ENCODE measurements at places on chromosomes 4 and X. TPM values are rescaled to one million over a fixed set of nuclear protein-coding genes. Genes with fewer than 3 reads are reported as not detected.

Gene NSUN7
- 17.9 TPM for total RNA-seq

- no peak for DNase-seq
Measured at GRCh38 chr4:6984612-6985425, 58.4 kb upstream of the TADA2B start.

- DNase-seq, result no peak
Measured at GRCh38 chr4:8599091-8599460, 6.5 kb downstream of the CPZ start.

DNA sequence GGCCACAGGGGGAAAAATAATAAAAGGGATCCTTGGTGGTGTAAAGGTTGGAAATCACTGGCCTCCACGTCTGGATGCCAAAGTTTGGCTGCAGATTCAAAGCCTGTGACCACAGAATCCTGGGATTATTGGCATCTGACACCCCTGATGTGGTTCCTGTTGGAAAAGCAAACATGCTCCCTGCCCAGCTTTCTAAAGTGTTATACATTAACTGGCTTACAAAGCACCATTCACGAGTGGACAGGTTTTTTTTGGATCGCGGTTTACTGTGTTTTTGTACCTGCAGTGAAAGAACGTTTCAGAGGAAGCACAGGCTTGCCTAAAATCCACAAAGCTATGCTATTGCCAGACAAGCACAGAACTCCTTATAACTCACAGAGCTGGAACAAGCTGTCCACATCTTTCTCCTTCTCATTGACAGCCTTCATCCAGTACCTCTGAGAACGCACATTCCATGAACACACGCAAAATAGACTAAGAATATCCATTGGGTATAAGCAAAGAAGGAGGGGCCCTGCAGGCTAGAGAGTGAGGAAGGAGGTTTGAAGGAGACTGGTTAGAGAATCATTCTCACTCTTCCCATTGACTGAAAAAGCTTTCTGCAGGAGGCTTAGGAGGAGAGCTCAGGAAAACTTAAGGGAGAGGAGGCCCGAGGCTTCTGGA is 14.5 kb upstream of the CAPN6 start:
- no peak for DNase-seq

Gene HPGDS
- not detected for total RNA-seq

Gene CLTRN
- 7.2 TPM for total RNA-seq

Gene ENPP6
- not detected for total RNA-seq

DNA sequence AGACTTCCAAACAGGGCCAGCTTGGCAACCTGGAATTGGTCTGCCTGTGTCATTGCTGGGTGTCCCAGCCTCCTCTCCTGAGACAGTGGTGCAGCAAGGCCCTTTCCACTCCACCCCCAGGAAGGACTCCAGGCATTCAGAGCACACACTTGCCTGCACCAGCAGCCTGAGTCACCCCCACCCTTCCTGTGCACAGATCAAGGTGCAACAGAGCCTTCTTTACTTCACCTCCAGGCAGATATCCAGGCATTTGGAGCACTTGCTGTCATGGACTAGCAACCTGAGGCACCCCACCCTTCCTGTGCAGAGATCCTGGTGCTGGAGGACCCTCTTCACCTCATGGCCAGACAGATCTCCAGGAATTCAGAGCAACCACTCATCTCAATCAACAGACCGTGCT is 135.8 kb downstream of the GASK1B start:
- DNase-seq, result no peak

Gene GPRASP1
- total RNA-seq, result 3.7 TPM

Gene ABCG2
- total RNA-seq, result 4.0 TPM

Gene HOPX
- total RNA-seq, result not detected

DNA sequence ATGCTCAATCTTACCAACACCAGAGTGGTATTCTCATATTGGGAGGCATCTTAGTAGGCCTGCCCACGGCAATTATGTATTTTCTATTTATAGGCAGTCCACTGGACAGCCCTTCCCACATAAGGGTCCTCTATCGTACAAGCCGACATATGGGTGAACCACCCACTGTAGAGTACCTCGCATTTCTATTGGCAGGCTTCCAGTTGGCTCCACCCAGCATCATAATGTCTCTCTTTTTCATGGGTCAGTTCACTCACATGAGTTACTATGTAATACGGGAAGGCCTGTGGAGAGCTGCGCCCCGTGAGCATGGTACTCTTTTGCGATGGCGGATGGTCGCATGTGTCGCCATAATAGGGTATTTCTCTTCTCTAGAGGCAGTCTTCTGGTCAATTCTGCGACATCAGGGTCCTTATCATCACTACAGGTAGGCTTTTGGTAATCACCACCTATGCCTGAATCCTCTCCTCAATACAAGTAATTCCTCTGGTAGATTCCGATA is 29.4 kb upstream of the FOXR2 start:
- DNase-seq, result no peak

Gene CUL4B
- 70.1 TPM for total RNA-seq

GRCh38 chr4:65259296-65259695 is 411.0 kb downstream of the EPHA5 start:
- no peak for DNase-seq

DNA sequence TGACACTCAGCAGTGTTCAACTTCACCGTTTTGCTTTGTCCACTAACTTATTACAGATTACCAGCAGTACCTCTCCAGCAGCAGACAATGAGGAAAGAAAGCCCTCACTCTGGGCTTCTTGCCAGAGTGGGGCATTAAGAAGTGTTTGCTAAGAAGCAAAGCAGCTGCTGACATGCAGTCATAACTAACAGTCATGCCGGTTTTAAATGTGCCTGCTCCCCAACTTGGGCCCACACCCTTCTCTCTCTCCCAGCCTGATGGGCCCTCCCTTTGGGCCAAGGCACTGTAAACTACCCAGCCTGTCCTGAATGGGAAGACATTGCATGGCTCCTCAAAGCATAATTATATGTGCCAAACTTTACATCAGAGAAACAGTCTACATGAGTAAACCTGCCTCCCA is 54.6 kb upstream of the HHIP start:
- no peak for DNase-seq

Gene NXT2
- 7.7 TPM for total RNA-seq

Gene EVC
- total RNA-seq, result 14.4 TPM

Gene AFP
- total RNA-seq, result not detected

GRCh38 chr4:125231661-125232060 is 83.1 kb upstream of the FAT4 start:
- no peak for DNase-seq

GRCh38 chr4:165410214-165410613 is 31.4 kb downstream of the CPE start:
- DNase-seq, result no peak

Gene PRIMPOL
- total RNA-seq, result 15.8 TPM

GRCh38 chrX:64192040-64192439 is 13.5 kb downstream of the AMER1 start:
- DNase-seq, result no peak

Gene HPSE
- 1.8 TPM for total RNA-seq

DNA sequence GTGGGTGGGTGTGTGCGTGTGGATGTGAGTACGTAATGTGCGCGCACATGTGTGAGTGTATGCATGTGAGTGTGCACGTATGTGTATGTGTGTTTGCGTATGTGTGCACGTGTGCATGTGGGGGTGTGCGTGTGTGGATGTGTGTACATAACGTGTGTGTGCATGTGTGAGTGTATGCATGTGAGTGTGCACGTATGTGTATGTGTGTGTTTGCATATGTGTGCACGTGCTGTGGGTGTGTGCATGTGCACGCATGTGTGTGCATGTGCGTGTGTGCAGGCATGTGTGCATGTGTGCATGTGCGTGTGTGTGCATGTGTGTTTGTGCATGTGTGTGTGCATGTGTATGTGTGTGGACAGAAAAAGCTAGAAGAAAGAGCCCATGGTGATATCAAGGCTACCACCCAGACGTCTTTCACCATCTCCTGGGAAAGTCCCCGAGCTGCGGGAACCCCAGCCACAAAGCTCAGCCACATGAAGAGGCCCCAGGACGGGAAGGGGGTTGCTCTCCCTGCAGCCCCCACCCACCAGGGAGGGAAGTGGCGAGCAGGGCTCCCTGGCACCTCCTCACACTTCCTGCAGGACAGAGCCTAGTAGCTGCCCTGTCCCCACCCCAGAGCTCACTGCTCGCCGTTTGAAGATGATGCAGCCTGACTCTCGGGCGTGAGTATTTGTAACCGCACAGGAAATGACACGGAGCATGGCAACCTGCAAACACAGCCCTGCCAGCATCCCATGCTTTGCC is 108.3 kb downstream of the DCTD start:
- no peak for DNase-seq

DNA sequence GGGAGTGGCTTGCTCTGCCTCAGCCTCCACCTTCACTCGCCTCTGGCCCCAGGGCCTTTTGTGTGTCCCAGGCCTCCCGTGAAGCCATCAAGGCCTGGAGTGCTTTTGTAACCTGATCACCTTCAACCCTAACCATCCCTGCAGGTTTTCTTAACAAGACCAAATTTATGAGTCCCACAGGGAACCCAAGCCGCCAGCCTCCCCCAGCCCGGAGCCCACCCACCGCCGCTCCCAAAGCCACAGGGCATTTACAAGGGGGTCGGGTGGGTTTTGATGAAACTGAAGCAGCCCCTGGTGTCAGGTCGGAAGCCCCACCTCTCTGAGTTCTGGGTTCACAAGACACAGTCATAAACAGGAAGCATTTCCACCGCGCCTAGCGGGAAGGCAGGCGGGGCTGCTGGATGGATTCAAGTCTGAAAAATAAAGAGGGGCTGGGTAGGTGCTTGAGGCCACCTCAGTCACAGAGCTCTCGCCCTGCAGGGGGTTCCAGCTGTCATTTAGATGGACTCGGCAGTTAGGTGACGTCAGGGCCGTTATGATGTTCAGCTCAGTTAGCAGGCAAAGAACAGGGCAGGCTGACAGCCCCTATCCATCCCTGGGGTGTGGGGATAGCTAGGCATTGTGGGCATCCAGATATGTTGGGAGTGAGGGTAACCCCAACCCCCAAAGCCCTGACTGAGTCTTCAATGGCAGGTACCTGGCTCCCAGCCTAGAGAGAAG is 128.5 kb downstream of the BCOR start:
- DNase-seq, result peak; percentile 88

Gene OPHN1
- total RNA-seq, result 5.7 TPM

Gene ZMYM3
- 123 TPM for total RNA-seq

Gene TMSB15A
- 38.5 TPM for total RNA-seq

DNA sequence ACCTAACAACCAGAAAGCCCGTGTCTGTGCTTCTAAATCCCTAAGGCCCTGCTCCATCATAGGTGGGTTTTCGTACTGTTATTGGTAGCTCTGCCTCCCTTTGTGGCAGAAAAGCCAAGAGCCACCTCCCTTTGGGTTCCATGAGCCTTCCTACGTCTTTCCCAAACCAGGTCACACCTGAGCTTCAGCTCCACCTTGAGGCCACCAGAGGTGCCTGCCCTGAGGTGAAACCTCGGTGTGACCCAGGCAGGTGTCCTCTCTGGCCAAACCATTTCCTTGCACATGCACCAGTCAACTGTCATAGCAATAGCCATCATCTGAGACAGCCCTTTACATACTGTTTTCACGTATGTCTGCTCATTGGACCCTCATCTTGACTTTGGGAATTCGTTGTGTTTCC is 188.0 kb upstream of the RBPJ start:
- DNase-seq, result peak; percentile 75

GRCh38 chr4:54395013-54395527 is 166.0 kb downstream of the PDGFRA start:
- no peak for DNase-seq

Gene FANCB
- total RNA-seq, result 15.2 TPM

Gene EGF
- total RNA-seq, result 33.7 TPM

GRCh38 chrX:12309040-12309743 is 170.9 kb downstream of the FRMPD4 start:
- DNase-seq, result no peak

Gene HSFX4
- total RNA-seq, result not detected

- peak; percentile 86 for DNase-seq
Measured at GRCh38 chr4:150078041-150078578, at the start of gene DCLK2. TSS of gene DCLK2 (plus strand) at chr4:150078445. CDS start at chr4:150079028, 583 bp downstream.

Gene SLC16A2
- 9.1 TPM for total RNA-seq

Gene PCDH19
- total RNA-seq, result 1.5 TPM

DNA sequence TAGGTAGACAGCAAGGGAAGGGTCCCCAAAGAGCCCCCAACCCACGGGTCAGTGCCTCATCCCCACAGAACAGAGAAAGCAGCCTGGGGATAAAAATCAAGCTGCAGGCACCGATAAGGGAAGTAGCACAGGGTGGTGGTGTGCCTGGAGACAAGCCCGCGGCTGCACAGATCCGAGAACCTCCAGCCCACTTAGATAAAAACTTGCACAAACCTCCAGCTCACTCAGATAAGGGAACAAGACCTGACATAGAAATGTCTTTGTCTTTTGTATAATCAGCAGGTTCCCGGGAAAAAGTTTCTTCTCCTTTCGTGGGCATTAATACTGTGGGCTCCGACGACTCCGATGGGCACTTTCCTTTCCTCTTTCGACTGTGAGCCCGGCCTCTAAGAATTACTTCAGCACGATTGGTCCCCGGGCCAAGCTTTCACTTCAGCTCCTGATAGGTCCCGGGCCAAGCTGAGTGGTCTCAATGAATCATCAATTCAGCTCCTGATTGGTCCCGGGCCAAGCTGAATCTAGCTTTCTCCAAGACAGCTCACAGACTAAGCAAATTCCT is 32.4 kb downstream of the PRDX4 start:
- peak; percentile 82 for DNase-seq

- no peak for DNase-seq
Measured at GRCh38 chrX:17778997-17779396, 41.7 kb downstream of the SCML1 start.

DNA sequence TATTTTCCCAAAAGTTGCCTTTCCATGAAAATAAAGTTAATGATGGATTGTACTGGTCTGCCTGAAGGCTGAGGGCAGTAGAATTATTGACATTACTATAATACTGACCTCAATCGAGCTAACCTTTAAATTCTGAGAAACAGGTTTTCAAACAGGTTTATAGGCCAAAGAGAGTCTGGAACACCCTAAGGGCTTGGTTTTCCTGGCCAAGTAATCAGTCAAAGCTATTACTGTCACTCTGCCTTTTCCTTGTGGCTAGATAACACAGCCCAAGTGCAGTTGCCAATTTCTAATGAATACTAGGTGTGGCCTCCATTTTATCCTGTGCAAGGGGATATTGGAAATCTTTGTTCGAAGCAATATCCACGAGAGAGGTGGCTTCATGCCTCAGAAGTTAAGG is 75.2 kb downstream of the INTS12 start:
- DNase-seq, result no peak

Gene CNKSR2
- total RNA-seq, result 4.3 TPM

- DNase-seq, result no peak
Measured at GRCh38 chr4:147583876-147584275, 33.3 kb upstream of the TMEM184C start.

GRCh38 chr4:35025152-35025834 is 1219.0 kb downstream of the ARAP2 start:
- DNase-seq, result no peak

GRCh38 chr4:184765473-184766340 is 31.8 kb upstream of the CENPU start:
- peak; percentile 66 for DNase-seq

GRCh38 chr4:3249711-3250437 is 915 bp downstream of the MSANTD1 start:
- DNase-seq, result no peak

Gene PNMA6E
- not detected for total RNA-seq

Gene CPE
- total RNA-seq, result 298 TPM
